ENCODE measurements at places on chromosomes 12 and 14. TPM values are rescaled to one million over a fixed set of nuclear protein-coding genes. Genes with fewer than 3 reads are reported as not detected.

GRCh38 chr12:68137335-68137830 lies 22.2 kb downstream of the IFNG start:
- no peaks in the 10 kb centered on the region for H3K27me3 ChIP-seq
- DNase-seq: no peak
- no peak overlapping the region for H3K27ac ChIP-seq

- DNase-seq: no peak
- H3K4me3 ChIP-seq: no peak overlapping the region
- no peaks in the 10 kb centered on the region for H3K36me3 ChIP-seq
- H3K27ac ChIP-seq: no peak overlapping the region
- no peaks in the 10 kb centered on the region for H3K27me3 ChIP-seq
Measured at GRCh38 chr12:92886131-92886530, 43.0 kb downstream of the EEA1 start.

GRCh38 chr14:56633544-56633943 lies 53.9 kb downstream of the TMEM260 start:
- H3K4me3 ChIP-seq: no peak overlapping the region
- peaks cover 14% of the 10 kb centered on the region for H3K36me3 ChIP-seq
- no peak for DNase-seq
- H3K27ac ChIP-seq: no peak overlapping the region

DNA sequence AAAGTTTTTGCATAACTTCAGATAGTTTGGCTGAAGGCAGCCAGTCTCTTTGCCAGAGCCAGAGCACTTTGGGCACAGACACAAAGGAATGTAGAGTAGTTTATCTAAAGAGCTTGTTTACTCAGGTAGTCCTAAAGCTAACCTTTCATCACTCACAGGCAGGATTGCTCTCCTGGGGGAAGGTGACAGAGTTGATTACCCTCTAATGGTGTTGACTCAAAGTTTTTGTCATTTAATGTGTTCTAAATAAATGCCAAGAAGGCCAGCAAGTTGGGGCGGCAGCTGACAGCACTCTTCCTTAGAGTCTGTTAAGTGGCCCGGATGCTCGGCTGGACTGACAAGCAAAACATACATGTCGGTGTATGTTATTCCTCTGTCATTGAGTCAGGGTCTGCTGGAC lies 9.3 kb upstream of the TAS2R46 start:
- no peak overlapping the region for H3K4me3 ChIP-seq
- DNase-seq: no peak
- H3K27me3 ChIP-seq: no peaks in the 10 kb centered on the region
- no peaks in the 10 kb centered on the region for H3K36me3 ChIP-seq

DNA sequence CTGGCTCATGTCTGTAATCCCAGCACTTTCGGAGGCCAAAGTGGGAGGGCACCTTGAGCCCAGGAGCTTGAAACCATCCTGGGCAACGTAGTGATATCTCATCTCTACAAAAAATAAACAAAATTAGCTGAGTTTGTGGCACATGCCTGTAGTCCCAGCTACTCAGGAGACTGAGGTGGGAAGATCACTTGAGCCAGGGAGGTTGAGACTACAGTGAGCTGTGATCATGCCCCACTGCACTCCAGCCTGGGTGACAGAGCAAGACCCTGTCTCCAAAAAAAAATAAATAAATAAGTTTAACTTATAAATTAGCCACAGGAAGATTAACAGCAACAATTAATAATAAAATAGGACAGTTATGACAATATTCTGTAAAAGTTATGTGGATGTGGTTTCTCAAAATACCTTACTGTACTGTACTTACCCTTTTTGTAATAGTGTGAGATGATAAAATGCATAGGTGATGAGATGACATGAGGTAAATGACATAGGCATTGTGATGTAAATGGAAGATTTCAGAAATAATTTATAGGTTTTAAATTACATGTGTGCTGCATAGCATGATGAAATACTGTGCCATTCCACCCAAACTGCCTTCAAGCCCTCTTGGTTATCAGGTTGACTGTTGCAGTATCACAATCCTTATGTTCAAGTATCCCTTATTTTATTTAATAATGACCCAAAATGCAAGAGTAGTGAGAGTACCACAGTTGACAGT lies 22.0 kb downstream of the USP15 start:
- no peaks in the 10 kb centered on the region for H3K4me1 ChIP-seq
- no peaks in the 10 kb centered on the region for H3K27me3 ChIP-seq
- H3K4me3 ChIP-seq: no peak overlapping the region
- no peaks in the 10 kb centered on the region for H3K36me3 ChIP-seq

DNA sequence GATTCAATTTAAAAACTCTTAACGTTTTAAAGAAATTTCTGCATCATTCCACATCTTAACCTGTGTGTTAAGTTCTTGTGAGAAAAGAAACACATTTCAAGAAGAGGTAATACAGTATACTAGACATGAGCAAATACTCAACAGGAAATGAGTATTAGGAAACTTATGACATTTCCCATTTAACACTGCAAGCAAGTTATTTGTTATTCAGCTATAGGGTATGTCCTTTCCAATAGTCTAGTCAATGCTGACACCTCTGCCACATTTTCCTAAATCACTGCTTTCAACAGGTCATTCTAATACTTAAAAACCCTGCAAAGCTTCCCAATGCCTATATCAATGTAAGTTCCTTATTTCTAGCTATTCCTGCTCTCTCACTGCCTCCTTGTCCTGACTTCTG lies 93.1 kb downstream of the DDHD1 start:
- H3K36me3 ChIP-seq: no peaks in the 10 kb centered on the region
- no peak for DNase-seq
- H3K27ac ChIP-seq: no peak overlapping the region
- H3K4me3 ChIP-seq: no peak overlapping the region
- H3K27me3 ChIP-seq: no peaks in the 10 kb centered on the region

- no peak overlapping the region for H3K4me3 ChIP-seq
- no peaks in the 10 kb centered on the region for H3K36me3 ChIP-seq
Measured at GRCh38 chr12:108634341-108634751, 652 bp upstream of the SELPLG start.

Gene SDR9C7
- total RNA-seq: not detected

Gene FSCB
- not detected for total RNA-seq

- no peak overlapping the region for H3K27ac ChIP-seq
- H3K4me1 ChIP-seq: no peaks in the 10 kb centered on the region
- no peak overlapping the region for H3K4me3 ChIP-seq
- H3K27me3 ChIP-seq: no peaks in the 10 kb centered on the region
Measured at GRCh38 chr14:29274890-29275596, 508.5 kb downstream of the FOXG1 start.

Data from pancreas (tissue), 10 donors.